Progenitor cell of endocrine pancreas (in vitro differentiated cells): ENCODE measurements at places on chromosomes 16 and 17.

GRCh38 chr17:38867968-38868816 lies 1.7 kb upstream of the LASP1 start:
- DNase-seq, result no peak

DNA sequence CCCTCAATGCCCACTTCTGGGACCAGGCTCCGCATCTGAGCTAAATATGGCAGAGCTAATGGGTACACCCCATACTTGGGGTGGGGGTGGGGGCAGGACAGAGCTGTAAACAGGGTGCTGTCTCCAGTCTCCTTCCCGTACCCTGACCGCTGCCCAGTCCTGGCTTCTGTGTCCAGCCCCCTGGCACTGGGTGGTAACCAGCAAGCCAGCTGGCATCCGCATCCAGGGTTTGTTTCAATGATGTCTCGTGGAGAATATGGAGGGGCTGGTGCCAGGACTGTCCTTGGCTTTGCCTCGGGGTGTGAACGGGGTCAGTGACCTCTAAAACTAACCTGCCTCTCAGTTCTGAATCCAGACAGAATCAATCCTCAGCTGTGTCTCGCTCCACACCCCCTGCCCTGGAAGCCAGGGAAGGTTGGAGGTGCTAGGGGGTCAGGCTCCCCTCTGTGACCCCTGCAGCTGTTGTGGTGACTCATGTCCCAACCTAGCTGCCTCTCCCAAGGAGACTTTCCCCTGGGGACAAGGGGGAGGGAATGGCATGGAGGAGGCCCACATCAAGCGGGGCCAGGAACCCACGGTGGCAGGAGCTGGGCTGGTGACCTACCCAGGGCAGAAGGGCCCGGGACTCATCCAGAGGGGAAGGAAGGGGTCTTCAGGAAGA lies 1.5 kb upstream of the PNMT start:
- no peak for DNase-seq

- DNase-seq, result no peak
Measured at GRCh38 chr16:86373276-86373901, 136.9 kb upstream of the FOXF1 start.

DNA sequence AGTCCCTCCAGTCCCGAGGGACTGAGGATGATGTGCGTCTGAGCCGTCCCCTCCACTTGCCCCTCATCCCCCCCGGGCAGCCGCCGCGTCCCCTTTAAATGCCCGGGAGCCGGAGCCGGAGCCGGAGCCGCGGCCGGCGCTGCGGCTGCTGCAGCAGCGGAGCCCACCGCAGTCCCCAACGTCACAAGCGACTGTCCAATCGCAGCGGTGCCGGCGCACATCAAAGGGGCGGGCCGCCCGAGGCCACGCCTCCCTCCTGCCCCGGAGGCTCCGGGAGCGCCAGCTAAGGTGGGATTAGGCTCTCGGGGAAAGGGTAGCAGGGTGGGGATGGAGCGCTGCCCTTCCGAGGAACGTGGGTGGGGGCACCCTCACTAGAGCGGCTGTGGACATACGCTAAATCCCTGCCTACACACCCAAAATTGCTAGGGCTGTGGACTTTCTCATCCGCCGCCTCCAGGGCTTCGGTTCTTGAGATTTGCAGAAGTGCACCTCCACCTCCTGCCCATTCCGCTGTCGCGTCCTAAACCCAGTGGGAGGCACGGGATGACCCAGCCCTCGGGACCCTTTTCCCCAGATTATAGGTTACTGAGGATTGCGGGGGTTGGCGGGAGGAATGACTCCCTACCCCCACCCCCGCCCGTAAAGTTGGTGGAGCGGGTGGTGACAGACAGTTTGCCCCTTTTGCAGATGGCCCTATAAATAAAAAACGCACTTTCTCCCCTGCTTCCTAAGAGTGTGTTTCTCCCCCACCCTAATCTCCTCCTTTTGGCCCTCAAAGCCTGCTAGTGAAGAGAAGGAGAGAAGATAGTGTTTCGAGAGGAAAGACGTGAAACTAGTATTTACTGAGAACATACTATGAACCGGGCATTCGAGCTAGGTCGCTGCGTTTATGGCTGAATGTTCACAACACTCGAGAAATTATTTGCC lies at the start of gene PHOSPHO1:
Gene PHOSPHO1 (minus strand): TSS at position 152 of the 927 bp plus-strand sequence. CDS start 4,096 bp downstream, outside the sequence.
- peak; percentile 79 for DNase-seq

DNA sequence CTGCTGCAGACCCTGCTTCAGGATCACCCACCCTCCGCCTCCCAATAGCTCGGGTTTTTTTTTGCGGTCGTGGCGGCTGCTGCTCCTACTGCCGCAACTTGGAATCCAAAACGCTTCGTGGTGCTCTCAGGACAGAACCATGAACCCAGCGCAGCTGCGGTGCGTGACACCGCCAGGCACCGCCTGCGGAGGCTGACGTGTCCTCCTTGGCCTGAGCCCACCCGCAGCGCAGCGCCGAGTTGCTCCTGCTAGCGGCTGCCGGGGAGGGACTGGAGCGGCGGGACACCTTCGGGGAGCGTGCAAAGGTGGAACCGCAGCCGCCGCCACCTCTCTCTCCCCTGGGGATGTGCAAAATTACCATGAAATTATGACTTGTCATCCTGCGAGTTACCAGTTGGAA lies 1893.0 kb downstream of the TP53TG3F start:
- DNase-seq, result no peak

DNA sequence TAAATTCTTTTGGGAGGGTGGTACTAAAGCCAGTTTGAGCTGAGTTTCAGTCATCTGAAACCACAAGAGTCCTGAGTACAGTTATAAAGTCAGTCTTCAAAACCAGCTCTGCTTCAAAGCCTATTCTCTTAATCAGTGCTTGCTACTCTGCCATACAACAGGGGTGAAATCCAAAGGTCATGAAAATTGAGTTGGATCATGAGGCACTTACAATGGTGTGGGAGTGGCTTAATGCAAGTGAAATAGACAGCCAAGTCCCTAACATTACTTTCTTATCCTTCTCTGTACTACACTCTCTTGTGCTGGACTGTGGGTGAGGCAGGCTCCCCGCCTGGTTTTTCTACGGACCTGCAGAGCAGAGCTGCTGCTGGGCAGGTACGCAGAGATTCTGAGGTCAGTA lies 12.4 kb downstream of the CBLN1 start:
- DNase-seq, result no peak

- DNase-seq, result no peak
Measured at GRCh38 chr17:79720705-79721292, 9.9 kb upstream of the ENPP7 start.

DNA sequence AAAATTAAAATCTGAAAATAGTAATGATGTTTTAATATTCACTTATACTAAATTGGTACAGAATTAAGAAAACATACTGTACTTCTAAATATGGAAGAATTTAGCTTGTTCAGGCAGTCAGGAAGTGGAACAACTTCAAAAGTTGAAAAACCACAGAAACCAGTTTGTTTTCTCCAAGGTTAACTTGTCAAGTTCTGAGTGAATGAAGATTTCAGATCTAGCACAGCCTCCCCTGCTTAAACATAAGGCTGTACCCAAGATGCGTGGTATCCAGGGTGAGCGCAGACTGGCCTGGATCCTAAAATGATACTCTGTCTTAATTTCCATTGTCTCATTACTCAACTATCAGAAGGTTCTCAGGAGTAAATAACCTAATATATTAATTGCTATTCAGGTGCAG lies 730.7 kb upstream of the KIF2B start:
- DNase-seq, result no peak

DNA sequence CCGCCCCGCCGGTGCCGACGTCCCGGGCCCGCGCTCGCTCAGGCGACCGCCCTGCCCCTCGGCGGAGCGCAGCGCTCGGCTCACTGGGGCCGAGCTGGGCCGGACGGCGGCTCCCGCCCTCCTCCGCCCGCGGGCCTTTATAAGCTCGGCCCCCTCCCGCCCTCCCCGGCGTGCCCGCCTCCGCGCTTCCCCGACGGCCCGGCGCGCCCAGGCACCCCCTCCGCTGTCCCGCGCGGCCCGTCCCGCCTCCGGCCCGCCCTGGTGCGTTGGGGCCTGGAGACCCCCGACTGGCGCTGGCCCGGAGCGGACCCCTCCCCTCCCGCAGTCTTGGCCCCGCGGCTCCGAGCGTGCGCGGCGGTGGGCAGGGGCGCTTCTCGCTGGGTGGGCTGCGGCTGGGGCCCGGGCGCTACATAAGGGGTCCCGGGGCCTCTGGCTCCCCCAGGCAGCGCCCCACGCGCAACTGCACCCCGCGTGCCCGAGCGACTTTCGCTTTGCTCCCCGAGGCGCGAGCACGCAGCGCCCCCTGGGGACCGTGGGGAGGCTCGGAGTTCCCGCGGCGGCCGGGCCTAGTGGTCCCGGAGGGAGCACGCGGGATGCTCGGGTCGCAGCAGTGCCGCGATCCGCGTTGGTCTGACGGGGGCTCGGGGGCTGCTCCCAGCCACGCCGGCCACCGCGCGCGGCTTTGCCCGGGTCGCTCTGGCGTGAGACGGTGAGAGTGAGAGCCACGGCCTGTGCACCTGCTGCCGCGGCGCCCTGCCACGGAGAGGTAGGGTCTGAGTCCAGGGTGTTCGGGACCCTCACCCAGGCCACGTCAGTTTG lies at the start of gene PIEZO1:
Gene PIEZO1 (minus strand): TSS at position 115 of the 819 bp plus-strand sequence. CDS start 256 bp downstream, outside the sequence.
- no peak for DNase-seq

GRCh38 chr16:19856120-19856519 lies 28.5 kb downstream of the GPRC5B start:
- no peak for DNase-seq

- no peak for DNase-seq
Measured at GRCh38 chr17:71334048-71334751, 786.6 kb upstream of the SOX9 start.

- no peak for DNase-seq
Measured at GRCh38 chr16:58306327-58306726, 11.5 kb upstream of the PRSS54 start.

- DNase-seq, result no peak
Measured at GRCh38 chr17:64217249-64217691, 45.8 kb downstream of the TEX2 start.

DNA sequence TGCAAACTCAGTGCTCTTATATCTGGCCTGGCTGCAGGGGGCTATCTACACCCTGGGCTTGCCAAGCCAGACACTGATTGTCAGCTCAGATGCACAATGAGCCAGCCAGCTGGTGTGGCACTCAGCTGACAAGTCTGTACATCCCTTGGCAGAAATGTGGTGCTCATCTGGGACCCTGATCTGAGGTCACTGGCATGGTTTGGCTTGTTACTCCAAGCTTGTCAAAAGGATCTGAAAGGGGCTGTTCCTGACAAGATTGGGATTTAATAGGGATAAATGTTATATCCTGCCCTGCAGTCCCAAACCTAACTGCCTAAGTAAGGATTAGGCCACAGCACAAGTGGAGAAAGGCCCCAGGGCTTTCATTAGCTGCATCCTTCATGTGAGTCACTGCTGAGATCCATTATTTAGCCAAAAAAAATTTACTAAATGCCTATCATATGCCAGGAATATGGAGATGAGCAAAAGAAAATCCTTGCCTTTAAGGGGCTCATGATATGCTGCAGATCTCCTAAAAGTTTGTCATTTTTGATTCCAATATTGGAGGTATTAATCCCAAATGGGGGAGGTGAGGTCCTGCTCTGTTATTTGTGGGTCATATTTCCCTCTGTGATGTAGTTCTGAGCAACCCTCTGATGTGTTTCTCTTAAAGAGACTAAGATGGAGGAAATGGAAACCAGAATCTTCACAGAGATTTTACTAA lies 6.3 kb downstream of the SLC6A2 start:
- no peak for DNase-seq

GRCh38 chr16:74611721-74612120 lies 4.8 kb upstream of the GLG1 start:
- no peak for DNase-seq

DNA sequence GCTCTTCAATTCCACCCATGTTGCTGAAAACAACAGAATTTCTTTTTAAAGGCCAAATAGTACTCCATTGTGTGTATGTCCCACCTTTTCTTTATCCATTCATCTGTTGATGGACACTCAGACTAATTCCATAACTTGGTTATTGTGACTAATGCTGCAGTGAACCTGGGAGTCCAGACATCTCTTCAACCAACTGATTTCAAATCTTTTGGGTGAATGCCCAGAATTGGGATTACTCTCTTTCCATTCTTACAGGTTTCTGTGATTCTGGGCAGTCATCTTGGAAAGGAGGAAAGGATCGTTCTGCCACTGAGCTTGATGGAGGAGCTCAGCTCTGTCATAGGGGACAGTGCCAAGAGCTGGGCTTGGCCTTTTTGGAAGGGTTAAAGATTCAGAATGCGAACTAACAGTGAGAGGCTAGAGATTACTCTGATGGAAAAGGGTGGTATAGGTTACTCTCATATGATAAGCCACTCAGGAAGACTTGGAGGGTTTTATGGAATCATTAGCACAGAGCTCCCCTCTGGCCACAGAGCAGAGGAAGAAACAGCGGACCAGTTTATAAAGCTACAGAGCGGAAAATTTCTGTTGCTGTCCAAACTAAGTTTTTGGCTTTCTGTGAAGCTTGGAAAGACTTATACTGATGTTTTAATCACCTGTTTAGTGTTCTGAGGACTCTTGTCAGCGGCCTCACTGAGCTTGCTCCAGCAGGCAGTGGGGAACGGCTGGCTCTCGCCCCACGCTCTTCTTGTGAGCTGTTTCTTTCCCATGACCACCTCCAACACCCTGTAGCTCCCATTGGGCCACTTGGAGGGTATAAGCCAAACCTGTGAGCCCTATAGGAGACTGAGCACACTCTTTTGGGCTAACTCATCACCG lies 48.3 kb downstream of the HIC1 start:
- no peak for DNase-seq
